ENCODE measurements at places on chromosomes 6 and 20.

DNA sequence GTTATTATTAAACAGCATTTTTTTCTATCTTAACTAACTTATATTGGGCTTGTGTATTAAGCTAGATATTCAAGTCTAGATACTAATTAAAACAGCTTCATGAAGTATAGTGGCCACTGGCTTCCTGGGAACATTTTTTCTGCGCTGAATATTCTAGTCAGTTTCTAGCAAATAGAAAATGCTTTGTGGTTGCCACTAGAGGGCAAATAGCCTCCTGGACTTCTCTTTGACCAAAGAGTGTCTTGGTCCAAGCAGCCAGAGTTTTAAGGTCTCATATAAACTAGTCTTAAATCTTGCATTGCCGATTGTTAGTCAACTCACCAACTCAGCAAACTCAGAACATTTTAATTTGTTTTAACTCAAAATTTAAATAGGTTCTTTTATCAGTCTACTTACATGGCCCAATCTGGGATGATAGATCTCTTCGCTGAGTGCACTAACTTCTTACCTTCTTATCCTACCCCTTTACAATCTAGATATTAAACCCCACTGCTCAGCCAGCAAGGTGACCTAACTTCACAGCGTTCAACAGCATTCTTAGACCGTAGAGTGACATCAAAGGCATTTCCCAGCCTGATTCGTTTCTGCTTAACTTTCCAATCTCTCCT is 24.6 kb upstream of the ID4 start:
- DNase-seq = peak; percentile 32

DNA sequence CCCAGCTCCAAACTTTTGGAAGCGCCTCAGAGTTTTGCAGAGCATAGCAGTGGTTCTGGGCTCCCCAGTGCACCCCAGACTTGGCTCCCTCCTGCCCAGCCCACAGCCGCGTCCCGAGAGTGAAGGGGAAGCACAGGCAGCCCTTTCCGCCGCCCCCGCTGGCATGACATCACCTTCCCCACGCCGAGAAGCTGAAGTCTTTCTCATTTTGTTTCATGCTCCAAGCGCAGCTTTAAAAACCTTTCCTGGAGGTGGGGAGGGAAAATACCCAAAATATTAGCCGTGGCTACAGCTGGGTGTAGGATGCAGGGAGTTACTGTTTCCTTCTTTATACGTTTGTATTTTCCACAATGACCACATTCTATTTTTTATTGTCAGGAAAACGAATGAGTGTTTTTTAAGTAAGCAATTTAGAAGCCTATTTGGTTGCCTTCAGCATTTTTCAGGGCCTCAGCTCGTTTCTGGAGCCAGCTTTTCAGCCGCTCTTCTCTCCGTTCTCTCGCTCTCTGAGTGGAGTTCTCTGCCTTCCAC is 72.9 kb downstream of the SNX5 start:
- DNase-seq = peak; percentile 24

DNA sequence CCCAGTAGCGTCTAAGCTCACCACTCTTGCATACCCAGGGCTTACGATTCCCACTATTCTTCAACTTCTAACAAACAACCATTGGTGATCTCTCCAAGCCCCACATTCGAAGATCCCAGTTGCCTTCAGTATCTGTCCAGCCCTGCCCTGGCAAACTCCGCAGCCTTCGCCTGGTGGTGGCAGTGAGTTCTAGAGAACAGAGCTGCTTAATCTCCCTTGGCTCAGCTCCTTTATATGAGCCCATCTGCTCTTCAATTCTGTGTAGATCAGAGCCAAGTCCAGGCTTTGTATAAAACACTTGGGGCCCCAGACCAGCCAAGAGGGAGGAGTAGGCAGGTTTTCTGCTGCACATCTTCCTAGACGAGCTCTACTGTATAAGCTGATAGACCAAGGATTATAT is 193.3 kb downstream of the PHACTR1 start:
- no peak for DNase-seq

DNA sequence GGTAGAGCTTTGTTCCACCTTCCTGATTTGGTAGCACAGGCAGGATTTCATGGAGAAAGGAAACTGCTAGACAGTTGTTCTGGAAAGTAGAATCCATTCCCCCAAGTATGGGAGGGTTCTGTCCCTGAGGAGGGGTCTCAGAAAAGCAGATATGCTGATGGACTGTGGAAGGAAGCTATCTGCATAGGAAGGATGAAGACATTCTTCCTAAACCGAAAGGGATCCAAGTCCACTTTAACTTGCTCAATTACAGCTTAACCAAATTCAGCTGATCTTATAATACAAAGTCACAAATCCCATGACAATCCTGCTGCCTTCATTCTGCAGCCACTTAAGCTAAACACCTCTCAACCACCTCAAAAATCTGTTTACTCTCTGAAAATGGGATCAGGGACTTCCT is 2.6 kb downstream of the MAN1A1 start:
- no peak for DNase-seq

DNA sequence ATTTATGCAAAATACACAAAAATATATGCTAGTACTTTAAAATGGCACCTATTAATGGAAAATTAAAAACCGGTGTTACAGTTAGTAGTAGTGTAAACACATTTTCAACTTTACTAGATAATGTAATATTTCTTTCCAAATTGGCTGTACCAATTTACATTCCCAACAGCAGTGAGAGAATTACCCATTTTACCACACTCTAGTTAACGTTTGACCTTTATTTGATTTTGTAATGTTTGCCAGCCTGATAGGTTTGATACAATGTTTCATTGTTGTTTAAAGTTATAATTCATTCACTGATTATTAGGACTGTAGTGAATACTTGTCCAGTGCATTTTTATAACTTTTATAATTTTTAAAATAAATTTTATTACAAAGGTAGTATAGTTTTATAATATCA is 182.1 kb downstream of the EYA4 start:
- DNase-seq = no peak

- DNase-seq = no peak
These were observed 9.7 kb downstream of the RPS6KA2 start for GRCh38 chr6:166617359-166617758.

DNA sequence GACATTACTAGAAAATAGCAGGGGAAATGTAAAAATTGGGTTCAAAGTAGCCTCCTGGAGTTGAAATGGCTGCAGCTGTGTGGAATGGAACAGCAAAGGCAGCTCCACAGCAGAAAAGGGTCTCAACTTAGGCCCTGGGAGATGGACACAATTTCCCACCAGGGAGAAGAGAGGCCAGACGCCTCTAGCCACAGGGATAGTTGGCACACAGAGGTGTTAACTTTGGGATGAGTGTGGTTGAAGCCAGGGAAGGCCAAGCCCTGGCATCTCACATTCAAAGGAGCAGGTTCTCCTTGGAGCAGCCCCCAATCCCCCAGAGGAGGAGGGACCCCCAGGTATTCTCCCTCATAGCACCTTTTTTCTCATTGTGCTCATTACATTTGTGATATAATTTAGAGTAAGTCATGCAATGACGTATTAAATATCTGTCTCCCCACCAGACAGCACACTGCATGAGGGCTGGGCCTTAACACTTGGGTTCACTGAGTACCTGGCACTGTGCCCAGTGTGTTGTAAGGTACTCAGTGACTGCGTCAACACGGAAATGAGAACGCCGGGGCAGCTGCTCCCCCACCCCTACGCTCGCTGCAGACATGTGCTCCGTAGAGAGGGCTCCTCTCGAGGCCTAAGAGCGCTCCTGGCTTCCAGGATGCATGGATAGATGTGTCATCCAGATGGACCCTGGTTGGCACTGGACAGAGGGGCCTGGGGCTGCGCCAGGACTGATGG is 76.0 kb upstream of the CD93 start:
- peak; percentile 65 for DNase-seq

DNA sequence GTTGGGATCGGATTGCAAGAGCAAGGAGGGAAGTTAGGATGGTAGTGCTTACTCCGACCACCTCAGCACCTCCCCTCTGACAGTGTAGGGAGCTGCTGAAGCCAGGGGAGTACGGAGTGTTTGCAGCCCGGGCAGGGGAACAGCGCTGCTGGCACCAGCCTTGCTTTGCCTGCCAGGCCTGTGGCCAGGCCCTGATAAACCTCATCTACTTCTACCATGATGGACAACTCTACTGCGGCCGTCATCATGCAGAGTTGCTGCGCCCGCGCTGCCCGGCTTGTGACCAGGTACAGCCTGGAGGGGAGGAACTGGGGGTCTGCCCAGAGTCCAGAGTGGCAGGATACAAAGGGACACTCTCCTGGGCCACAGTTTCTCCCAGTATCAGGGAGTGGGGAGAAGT is 2.2 kb upstream of the TOMM6 start:
- no peak for DNase-seq

DNA sequence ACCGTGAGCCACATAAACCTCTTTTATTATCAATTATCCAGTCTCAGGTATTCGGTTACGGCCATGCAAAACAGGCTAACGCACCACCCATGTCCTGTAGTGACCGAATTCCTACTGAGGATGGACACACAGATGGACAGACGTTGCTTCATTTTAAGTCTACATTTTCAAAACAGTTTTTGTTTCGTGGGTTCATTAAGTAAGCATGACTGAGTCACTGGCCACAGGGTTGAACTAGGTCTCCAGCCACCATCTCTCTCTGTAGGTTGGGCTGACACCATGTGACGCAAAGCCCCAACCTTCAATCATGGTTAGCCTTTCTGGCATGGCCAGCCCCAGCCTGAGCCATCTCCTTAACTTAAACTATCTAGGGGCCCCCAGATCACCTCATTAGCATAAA is 110.0 kb upstream of the SLC22A23 start:
- peak; percentile 68 for DNase-seq

DNA sequence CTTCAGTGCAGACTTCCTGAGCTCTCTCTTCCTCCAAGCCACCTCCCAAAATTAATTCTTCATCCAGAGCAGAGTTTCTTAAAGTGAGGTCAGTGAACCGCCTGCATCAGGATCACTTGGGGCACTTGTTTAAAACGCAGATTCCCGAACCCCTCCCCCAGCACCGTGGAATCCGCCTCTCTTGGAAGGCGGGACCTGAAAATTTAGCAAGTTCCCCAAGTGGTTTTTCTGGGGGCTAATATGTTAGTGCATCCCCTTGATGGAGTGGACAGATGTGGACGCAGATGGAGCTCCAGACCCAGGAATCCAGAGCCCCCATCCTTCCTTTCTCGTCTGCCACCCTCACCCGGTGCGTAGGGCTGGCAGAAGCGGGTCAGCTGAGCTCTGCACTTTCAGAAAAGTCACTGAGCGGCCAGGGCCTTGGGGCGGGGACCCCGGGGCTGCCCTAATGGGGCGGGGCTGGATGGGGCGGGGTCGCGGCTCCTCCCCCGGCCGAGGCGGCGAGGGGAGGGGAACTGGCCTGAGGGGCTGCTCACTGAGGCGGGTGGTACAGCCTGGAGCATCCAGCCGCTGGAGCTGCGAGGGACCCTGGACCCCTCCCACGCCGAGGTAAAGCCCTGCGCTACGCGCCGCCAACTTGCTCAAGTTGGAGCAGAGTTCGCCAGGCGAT is at the start of the genes DEFB124 and REM1:
Gene DEFB124 (minus strand): TSS at position 370 of the 670 bp plus-strand sequence. CDS start 2,114 bp downstream, outside the sequence.
Gene REM1 (plus strand): TSS at position 531 of the 670 bp plus-strand sequence. CDS start 1,158 bp downstream, outside the sequence.
- DNase-seq = no peak

DNA sequence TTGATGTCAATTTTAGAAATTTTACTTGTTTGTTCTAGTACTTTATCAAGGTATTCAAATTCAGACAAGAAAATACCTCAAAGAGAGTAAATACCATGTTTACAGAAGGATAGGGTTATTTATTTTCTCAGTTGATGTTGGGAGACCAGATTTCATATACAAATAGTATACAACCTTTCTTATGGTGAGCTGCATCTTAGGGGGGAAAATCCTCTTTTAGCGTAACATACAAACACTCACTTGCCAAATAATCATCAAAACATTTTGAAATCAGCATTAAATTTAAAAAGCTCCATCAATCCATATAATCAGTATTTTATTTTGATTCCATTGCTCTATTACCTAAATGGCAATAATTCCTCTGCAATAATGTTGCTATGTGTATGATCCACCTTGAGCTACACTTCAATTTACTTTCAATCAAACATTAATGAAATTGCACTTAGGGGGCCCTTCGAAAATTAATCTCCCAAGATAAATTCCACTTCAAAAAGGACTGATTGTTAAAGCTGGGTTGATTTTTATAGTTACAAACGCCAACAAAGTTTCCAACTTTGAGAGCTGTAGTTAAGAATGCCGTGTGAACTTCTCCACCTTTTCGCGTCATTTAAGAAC is 2.2 kb downstream of the NKX2-4 start:
- no peak for DNase-seq

DNA sequence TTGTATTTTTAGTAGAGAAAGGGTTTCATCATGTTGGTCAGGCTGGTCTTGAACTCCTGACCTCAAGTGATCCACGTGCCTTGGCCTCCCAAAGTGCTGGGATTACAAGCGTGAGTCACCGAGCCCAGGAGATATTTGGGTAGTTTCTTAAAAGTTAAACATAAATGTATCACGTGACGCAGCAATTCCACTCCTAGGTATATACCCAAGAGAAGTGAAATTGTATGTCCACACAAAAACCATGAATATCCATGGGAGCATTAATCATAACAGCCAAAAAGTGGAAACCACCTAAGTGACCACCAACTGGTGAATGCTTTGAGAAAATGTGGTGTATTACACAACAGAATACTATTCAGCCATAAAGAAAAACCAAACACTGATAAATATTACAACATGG is 164.8 kb downstream of the MRPL14 start:
- peak; percentile 23 for DNase-seq

- no peak for DNase-seq
These were observed 93.7 kb upstream of the CD83 start for GRCh38 chr6:14023855-14024254.

- DNase-seq = no peak
These were observed 290.8 kb downstream of the ZNF217 start for GRCh38 chr20:53302695-53303412.

GRCh38 chr20:12371990-12372389 is 454.3 kb downstream of the BTBD3 start:
- DNase-seq = no peak

GRCh38 chr20:51132279-51132678 is 109.4 kb upstream of the KCNG1 start:
- DNase-seq = no peak

DNA sequence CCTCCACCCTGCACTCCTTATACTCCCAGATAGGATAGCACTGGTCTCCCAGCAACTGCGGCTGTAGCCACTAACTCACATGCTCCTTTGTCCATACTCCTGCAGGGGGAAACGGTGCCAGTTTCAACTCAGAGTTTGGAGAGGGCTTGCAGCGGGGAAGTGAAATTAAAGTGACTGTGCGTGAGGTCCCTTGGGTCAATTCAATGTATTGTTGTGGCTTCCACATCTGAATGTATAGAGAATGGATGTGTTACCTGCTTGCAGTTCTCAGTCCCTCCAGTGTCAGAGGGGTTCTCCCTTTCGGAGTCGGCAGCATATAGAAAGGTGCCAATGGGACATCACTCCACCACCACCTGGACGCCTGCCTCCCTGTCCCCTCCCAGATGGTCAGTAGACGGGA is 93.6 kb upstream of the CNKSR3 start:
- no peak for DNase-seq

DNA sequence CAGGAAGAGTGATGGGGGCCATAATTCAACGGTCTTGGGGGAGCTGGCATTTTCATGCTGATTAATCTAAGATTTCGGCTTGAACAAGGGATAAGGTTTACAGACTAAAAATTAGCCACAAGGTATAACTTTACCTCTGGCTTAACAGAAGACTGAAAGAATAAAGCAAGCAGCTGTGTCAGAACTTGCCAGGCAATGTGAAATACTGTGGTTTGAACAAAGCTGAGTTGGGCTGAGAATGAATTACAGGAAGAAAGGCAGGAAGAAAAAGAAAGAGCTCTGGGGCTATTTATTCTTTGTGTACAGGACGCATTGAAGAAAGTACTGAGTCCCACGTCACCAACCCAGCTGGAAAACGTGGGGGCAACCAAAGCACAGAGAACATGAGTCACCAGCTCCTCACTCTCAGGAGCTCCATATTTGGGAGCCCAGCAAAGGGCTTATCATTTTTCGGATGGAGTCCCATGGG is 121.5 kb upstream of the NEDD9 start:
- peak; percentile 85 for DNase-seq

Measured in LHCN-M2 (cell line).